Mucosa of gallbladder (tissue), 1 donor: ENCODE measurements at places on chromosomes 4 and X. TPM values are rescaled to one million over a fixed set of nuclear protein-coding genes. Genes with fewer than 3 reads are reported as not detected.
A peak's percentile ranks its signal among the peaks of the same experiment; 100 is the strongest.

ATP6AP1 gene
- total RNA-seq: 108 TPM

DNA sequence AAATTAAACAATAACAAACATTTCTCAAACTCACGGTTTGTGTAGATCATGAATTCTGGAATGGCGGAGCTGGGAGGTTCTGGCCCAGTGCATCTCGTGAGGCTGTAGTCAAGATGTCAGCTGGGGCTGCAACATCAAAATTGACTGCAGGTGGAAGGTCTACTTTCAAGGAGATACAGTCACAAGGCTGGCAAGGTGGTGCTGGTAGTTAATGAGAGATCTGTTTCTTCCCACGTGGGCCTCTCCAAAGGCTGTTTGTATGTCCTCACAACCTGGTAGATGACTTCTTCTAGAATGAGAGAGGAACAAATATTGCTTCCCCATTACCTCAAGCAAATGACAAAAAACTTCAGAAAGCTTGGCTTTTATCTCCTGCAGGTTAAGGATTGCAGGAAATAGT is 8.0 kb upstream of the PRDX4 start:
- DNase-seq: no peak

DNA sequence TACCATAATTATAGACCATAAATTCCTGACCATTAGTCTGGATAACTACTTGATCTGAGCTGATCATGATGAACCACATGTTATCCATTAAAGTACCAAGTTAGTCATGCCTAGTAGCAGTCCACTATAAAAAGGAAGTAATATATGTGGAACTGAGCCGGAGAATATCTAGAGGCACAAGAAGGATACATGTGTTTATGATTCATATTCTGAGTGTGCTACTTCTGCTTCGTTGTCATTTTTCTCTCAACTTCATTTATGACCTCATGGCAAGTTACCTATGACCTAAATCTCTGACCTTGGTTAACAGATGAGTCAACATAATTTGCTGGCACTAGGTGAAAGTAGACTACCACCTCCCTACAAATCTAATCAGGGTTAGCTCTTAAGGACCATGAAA is 56.5 kb upstream of the ANKRD17 start:
- no peak for DNase-seq

GRCh38 chr4:150212485-150212884 is 134.2 kb downstream of the DCLK2 start:
- DNase-seq: no peak

- DNase-seq: no peak
Measured at GRCh38 chr4:88017516-88018297, 10.3 kb downstream of the PKD2 start.

DNA sequence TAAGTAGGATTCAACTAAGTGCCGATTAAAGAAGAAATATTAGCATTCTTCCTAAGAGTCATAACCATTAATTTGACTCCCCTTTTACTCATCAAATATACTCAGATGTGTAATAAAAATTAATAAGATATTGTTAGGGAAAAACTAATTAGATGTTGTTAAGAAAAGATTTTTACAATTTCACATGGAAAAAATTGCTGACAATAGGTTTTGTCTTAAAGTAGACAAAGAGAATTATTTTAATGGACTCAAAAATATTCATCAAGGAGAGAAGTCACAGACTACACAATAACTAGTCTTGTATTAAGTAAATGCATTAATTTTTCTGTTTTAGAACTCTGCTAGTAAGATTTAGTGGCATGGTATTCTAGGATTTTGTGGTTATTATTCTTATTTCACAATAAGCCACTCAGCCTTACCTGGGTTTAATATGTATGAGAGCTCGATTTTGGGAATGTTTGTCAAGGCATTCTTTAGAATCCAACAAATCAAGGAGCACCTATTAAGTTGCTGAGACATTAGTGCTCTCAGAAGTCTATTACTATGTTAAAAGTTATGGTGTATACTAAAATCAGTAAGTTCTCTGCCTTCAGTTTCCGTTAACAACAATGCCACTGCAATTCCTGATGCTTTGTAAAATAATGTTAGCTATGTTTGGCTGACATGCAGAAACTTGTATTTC is 110.2 kb upstream of the UGT8 start:
- no peak for DNase-seq

SLC16A2 gene
- total RNA-seq: 23.2 TPM

DNA sequence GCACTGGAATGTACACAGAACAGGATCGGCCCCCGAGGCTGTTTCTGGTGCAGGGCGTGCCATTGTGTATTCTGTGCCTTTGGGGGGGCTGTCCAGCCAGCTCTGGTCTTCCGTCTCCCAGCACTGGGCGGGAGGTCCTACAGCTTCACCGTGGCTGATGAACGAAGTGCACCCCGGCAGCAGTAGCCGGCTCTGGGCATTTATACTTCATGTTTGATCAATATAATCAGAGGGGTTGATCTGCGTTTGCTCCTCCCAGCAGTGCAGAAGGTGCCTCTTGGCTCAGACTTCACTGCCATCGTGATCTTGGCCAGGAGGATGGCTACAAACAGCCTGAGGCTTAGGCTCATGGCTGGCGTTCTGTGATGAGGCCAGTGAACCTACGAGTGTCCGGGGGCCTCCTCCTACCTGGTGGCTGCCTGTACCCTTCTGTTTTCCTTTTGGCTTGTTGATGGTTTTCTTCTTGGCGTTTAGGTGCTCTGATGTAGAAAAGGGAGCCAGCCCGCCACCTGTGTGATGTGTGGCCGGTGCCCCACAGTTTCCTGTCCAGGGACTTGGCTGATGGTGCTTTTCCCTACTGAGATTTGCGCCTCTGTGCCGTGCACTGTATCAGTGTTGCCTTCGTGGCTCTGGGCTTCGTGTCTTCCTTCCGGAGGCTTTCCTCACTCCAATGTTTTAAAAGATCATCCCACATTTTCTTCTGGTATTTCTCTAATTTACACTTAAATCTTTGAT is 31.2 kb upstream of the HGFAC start:
- no peak for DNase-seq

TMEM154 gene
- 2.2 TPM for total RNA-seq

- DNase-seq: peak; percentile 15
Measured at GRCh38 chr4:98657531-98658286, 702 bp downstream of the TSPAN5 start.

GRCh38 chr4:99653916-99654315 is 3.7 kb downstream of the C4orf54 start:
- no peak for DNase-seq

- no peak for DNase-seq
Measured at GRCh38 chrX:152588206-152588605, 49.5 kb upstream of the GABRQ start.

DNA sequence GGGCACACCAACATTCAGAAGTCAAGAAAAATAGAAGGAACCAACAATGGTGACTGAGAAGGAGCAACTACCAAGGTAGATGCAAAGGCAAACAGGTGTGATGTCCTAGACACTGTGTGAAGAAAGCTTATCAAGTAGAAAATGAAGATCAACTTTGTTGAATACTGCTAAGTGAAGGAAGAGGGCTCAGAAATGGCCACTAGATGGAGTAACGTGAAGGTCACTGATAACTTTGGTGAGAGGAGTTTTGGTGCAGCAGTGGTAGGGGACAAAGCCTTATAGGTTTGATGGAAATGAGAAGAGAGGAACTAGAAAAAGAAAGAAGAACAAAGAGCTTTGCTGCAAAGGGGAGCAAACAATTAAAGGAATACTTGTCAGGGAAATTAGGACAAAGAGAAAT is 23.5 kb downstream of the OTC start:
- DNase-seq: no peak

- DNase-seq: no peak
Measured at GRCh38 chrX:113959912-113960626, 623.8 kb upstream of the HTR2C start.

RIPPLY1 gene
- not detected for total RNA-seq

TSPYL2 gene
- 34.8 TPM for total RNA-seq

ADAMTS3 gene
- 0.40 TPM for total RNA-seq

IDUA gene
- total RNA-seq: 93.0 TPM

FAM149A gene
- total RNA-seq: 38.2 TPM

- no peak for DNase-seq
Measured at GRCh38 chrX:134963041-134963440, 27.8 kb upstream of the SMIM10 start.

DNA sequence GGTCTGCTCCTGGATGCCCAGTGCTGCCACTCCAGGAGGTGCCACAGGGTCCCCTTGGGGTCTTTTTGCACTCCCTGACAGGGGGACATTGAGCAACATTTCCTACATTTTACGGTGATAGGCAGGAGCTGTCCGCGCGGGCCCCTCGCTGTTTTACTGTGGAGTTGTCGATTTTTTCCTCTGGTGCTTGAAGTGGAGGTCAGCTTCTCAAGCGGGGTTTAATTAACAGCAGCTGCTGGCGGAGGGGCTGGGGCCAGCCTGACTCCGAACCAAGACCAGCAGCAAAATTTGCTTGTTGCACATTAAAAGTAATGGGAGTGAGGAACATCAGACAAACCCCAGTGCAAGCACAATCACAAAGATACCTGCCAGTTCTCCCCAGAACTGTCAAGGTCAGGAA is 13.2 kb upstream of the SH3TC1 start:
- DNase-seq: no peak

EDNRA gene
- 9.7 TPM for total RNA-seq

MAPK10 gene
- 45.0 TPM for total RNA-seq

GRCh38 chrX:53288189-53288588 is 6.8 kb upstream of the IQSEC2 start:
- no peak for DNase-seq

FBXO8 gene
- total RNA-seq: 52.1 TPM

DNA sequence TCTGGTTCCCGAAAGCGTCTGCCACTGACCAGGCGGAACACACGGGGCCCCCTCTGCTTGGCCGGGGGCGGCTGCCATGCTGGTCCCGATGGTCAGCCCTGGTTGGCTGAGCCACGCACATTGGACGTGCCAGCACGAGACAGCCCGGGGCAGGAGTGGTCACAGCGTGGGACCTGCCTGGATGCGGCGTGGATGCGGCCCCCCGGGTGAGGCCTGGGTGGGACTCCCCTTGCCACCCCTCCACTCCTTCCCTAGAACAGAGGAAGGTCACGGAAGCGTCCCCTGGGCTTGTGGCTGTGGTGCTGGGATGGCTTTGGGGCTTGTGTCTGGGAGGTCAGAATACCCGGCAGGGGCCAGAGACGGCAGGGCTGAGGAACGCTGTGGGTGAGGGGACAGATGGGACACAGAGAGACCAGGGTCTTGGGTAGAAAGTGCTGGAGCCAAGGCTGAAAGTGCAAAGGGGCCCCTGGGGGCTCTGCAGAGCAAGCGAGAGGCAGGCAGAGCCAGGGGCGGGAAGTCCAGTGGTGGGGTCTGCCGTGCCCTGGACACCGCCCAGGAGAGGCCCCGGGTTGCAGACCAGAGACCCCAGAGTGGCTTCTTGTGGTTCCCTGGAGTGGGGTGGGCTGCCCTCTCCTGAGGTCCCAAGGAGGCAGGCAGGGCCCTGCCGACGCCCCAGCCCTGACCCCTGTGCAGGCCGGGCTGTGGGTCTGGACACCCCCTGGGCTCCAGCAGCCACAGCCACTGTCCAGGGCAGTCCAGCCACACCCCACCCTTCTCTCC is 8.6 kb upstream of the CPLX1 start:
- DNase-seq: no peak

DNA sequence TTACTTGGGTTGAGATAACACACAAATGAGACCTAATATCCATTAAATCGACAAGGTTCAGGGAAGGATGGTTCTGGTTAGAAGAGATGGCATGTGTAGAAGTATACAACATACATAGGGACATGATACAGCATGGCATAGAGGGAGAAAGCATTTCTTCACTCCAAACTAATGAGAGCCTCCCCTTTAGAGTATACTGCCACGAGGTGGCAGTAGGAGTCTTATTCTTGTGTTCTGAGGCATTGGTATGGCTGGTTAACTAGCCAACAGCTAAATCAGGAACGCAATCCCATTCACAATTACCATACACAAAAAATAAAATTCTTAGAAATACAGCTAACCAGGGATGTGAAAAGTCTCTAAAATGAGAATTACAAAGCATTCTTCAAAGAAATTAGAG is 29.1 kb upstream of the TRO start:
- DNase-seq: peak; percentile 42

F11 gene
- 23.9 TPM for total RNA-seq

GRCh38 chrX:16897445-16897844 is 27.3 kb upstream of the RBBP7 start:
- no peak for DNase-seq

DNA sequence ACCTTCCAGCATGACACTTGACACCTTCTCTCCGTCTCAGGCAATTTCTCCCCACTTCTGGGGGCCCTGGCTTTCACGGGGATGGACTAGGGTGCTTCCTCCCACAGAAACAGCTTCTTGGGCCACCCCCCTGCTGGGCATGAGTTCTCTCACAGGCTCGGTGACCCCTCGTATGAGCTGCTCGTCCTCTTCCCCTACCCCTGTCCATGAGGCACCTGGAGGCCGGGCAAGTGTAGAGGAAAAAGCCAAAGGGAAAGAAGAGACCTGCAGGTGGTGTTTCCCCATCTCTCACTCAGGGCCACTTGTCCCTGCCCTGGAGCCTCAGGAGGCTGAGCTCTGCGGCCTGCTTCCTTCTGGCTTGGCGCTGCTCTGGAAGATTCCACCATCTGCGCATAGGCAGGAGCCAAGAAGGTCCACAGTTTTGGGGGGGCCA is 1.9 kb upstream of the RGS12 start:
- DNase-seq: no peak

PGAM4 gene
- total RNA-seq: not detected
